Stimulated activated CD8-positive, alpha-beta memory T cell treated with anti-CD3 and anti-CD28 coated beads, Interleukin-15, amount 100 ng/mL, for 24 hours (primary cell): ENCODE measurements at places on chromosomes 7 and 10.

- no peak for DNase-seq
Measured at GRCh38 chr7:84529480-84530205, 335.1 kb upstream of the SEMA3A start.

DNA sequence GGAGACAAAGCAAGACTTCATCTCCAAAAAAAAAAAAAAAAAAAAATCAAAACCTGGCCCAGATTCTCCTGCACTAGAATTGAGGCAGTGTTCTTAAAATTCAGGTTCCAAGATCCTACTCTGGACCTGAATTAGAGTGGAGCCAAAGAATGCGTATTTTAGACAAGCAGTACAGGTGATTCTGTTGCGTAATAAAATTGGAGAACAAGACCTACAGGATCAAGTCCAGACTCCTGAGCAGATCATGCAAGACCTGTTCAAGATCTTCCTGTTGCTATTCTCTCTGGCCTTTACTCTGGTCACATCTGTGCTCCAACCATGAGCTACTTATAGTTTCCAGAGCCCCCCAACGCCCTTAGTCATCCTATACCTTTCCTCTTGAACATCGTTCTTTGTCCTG lies 51.5 kb upstream of the RSBN1L start:
- DNase-seq: no peak

GRCh38 chr7:151708610-151709009 lies 168.3 kb downstream of the PRKAG2 start:
- no peak for DNase-seq

GRCh38 chr10:73641328-73642060 lies at the start of gene MYOZ1:
TSS of gene MYOZ1 (minus strand) at chr10:73641474. CDS start at chr10:73640017, 1,457 bp downstream.
- DNase-seq: no peak

DNA sequence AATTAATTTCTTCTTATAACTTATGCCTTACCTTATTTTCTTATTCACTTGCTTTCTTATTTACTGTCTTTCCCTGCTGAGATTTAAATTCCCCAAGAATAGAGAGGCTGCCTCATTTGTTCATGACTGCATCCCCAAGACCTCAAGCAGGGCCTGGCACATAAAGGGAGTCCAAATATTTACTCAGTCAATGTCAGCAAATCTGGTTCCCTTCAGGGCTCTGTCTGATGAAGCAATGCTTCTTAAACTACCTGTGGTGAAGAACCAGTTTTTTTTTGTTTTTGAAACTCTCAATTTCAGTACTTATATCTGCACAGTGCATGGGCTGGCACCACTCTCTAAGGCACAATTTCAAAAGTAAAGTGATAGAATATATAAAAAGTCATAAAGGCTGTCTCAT lies 4.7 kb downstream of the ZNF239 start:
- DNase-seq: no peak

GRCh38 chr7:2926896-2927405 lies 82.8 kb upstream of the GNA12 start:
- DNase-seq: no peak

GRCh38 chr10:5079836-5080235 lies 14.4 kb upstream of the AKR1C3 start:
- DNase-seq: no peak

GRCh38 chr7:151818674-151819519 lies 58.0 kb downstream of the PRKAG2 start:
- no peak for DNase-seq

GRCh38 chr10:103854265-103854685 lies 1.1 kb downstream of the SH3PXD2A start:
- no peak for DNase-seq

- no peak for DNase-seq
Measured at GRCh38 chr7:19442016-19442785, 266.6 kb downstream of the POLR1F start.

DNA sequence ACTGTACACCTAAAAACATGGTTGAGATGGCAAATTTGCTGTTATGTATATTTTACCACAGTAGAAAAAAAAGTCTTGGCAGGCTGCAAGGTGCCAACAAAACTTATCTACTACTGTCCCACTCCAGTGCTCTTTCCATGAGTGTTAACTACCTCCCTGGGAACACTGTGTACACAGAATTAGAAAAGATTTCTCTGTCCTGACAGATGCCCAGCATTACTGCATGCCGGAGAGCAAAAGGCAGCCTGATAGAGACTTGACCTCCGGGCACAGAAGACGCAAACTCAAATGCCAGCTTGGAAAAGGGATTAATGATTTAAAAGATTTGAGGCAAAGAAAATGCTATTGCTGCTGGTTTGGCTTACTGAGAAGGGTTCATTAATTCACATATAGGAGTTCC lies 228.8 kb downstream of the TMEM178B start:
- DNase-seq: no peak

GRCh38 chr7:148481971-148482626 lies 108.5 kb upstream of the C7orf33 start:
- DNase-seq: no peak

DNA sequence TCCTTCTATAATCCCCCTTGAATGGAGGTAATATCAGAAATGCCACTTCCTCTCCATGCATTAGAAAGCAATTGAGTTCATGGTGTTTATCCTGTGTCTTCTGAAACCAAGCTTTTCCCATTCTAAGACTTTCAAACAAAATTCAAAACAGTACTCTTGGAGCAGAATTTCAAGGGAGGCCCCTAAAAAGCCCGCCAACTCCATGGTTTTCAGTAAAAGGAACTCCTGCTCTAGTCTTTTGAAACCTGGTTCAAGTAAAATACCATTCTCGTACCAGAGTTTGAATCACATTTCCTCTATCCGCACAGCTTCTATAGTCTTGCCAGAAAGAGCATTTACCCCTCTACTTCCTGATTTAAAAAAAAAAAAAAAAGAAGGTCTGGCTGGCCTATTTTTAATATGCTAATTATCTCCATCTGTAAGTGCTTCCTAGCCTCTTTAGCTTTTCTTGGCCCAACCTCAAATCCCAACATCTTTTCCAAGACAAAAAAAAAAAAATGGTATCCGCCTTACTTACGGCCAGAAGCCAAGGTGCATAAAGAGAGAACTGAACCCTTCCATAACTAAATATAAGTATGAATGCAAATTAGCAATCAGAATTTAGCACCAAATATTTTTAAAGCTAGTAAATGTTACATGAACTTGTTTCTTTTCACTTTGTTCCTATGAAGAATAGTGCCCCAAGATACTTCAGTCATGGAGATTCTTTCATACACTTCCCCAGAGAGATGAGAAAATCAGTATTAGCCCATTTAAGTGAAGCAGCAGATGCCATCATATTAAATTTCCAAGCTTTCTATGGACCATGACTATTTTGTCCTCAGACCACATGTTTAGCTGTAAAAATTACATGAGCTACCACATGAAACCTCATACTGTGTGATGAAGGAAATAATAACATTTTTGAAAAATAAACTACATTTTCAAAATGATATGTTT lies 199.9 kb upstream of the FAM3C start:
- DNase-seq: no peak

DNA sequence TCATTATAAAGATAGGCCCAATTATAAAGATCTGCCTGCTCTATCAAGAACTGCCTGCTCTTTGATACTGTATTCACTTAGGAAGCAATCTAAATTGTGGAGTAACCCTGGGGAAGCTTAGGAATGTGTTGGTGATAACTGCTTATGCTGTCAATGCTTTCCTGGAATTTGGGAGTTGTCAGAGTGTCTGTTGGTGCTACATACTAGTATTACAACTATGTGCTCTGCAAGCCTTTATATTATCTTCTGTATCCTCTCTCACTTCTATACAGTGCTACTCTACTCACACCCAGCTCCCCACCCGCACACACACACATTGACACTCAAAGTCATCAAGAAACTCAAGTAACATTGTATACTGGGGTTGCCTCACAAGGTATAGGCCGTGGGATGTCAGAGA lies 6.1 kb downstream of the ZNF277 start:
- no peak for DNase-seq

DNA sequence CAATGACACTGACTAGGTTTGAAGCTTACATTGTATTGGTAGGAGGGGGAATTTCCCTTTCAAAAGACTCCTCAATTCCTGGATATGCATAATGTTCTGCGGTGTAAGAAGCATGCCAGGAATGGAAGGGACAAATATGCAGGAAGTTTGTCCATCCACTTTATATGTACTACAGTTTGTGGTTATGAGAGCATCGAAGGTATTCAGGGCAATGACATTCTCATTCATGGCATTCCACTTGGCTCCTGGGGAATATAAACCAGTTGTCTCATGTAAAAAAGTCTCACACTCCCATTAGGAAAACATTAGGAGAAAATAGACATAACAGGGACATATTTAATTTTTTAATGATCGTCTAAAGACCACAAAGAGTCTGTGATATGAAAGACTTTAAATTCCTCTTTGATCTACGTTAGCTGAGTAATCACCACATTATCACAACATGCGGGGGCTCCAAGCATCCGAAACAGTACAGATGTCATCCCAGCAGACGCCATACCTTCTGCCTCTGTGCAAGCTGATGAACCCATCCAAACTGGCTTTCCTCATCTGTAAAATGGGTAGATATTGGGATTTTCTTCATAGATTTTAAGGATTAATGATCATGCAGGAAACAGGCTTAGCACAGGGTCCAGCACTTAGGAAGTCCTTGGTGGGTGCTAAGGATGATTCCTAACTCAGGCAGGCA lies 675.3 kb downstream of the INHBA start:
- DNase-seq: no peak

GRCh38 chr10:102241444-102242117 lies at the start of gene PITX3:
TSS of gene PITX3 (minus strand) at chr10:102241512. CDS start at chr10:102232080, 9,432 bp downstream.
- peak; percentile 76 for DNase-seq

DNA sequence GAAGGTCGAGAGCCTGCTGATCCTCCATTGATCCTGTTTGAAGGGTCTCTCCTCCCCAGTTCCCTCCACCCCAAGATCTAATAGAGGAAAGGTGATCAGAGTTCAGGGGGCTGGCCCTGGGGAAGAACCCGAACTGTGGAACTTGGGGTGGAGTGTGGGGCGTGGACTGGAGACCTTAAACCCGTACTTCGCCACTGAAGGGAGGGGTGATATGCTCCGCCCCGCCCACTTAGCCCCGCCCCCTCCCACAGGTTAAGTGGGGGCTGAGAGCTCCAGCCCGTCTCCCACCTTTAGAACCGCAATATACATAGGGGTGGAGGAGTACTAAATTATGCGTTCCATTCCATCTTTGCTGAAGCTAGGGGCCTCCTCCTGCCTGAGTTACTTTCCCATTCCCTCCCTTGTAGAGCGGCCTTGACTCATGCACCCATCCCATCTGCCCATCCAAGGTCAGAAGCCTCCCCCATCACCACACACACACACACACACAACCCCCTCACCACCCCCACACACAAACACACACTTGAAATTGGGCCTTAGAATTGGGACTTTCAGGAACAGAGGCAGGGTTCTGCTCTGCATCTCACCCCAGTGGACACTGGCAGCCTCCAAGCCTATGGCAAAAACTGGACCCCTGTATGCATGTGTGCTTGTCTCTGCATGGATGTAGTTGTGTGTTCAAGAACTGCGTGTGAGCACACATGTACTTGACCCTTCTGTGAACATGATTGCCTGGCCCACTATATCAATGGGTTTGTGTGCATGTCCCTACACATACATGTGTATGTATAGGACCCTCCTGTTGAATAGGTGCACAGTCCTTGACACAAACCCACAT lies 991 bp downstream of the SEMA4G start:
- no peak for DNase-seq

GRCh38 chr7:26199301-26200037 lies 1.1 kb downstream of the HNRNPA2B1 start:
- DNase-seq: peak; percentile 37

- DNase-seq: no peak
Measured at GRCh38 chr7:14483663-14484062, 418.9 kb downstream of the DGKB start.

GRCh38 chr7:35356495-35356894 lies 102.6 kb upstream of the TBX20 start:
- DNase-seq: no peak

GRCh38 chr10:132129431-132129830 lies 57.3 kb upstream of the DPYSL4 start:
- DNase-seq: no peak

GRCh38 chr10:97785731-97786130 lies 13.9 kb upstream of the SFRP5 start:
- no peak for DNase-seq

DNA sequence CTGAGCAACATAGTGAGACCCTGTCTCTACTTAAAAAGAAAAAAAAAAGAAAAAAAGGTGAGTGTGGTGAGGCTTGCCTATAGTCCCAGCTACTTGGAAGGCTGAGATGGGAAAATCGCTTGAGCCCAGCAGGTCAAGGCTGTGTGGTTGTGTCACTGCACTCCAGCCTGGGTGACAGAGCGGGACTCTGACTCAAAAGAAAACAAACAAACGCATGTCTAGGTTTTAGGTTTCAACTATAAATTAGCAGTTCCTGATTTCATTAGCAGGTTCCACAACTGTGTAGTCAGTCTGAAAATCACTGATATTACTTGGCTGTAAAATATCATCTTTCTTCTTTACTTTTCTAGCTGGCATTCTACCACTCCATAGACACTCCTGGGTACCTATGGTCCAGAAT lies 155.7 kb upstream of the HGF start:
- DNase-seq: no peak

DNA sequence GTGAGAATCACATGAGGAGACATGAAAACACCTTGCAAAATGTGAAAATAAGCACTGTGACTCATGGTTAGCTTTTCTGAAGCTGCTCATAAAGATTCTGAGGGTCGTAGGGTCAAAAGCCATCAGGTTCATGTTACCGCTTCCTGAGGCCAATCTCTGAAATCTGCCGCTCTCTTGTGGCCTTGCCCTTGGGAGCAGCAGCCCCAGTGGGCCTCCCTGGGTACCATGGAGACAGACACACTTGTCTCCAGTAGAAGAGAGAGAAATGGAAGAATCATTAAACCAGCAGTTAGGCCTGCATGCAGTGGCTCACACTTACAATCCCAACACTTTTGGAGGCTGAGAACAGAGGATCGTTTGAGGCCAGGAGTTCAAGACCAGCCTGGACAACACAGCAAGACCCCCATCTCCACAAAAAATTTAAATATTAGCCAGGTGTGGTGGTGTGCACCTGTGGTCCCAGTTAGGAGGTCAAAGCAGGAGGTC lies 42.8 kb downstream of the NIPSNAP2 start:
- no peak for DNase-seq

DNA sequence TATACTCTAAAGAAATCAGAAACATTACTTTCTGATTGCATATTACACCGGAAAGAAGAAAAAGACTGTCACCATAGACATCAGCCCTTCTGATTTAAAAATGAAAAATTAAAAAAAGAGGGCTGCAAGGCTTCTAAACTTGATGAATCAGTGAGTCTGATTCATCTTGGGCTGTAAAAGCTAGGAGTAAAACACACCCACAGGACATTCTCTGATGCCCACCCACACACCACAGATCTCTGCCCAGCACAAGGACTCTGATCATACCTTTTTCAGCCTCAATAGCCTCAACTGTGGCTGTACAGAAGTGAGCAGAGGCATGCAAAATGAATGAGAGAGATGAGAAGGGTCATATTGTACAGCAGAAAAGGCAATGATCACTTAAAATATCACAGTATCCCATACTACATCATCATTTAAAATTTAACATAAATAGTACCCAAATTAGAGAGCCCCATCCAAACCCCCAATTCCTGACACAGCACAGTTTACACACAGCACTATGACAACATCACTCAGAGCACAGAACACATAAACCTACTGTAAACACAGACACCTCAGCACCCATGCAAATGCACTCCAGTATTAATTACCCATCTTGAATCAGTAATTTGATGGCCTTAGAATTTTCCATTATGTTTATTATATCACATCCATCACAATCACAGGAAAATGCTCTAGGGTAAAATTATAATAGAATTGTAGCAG lies 6.4 kb upstream of the MSS51 start:
- no peak for DNase-seq

- no peak for DNase-seq
Measured at GRCh38 chr10:7428673-7429350, 18.0 kb upstream of the SFMBT2 start.
